BE2C (cell line): ENCODE measurements at places on chromosomes 5 and 9.
A peak's percentile ranks its signal among the peaks of the same experiment; 100 is the strongest.

DNA sequence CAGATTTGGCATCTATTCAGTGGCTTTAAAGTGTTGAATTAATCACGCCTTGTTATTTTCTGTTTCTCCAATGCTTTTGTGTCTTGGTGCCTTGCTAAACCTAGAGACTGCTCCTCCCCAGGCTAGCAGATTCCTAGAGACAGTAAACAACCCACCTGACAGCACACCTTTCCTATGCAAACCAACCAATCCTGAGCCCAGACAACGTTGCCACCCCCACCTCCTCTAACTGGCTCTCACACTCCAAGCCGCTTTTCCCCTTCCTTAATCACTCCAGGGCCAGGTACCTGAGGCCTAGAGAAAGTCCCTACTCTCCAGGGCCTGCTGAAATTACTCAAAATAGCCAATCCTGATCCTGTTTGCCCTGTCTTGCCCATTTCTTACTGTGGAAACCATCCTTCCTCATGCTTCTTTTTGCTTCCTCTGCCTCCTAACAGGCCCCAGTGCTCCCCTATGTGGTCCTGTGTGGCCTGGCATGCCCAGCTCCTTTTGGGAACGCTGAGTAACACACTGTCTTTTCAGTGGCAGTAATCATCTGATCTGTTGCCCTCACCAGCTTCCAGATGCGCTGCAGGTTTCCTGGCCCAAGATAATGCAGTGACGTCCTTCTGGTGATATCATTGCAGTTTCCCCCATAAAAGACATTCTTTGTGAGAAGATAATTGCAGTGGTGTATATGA, 53.4 kb downstream of the GAS1 start:
- no peak for DNase-seq

DNA sequence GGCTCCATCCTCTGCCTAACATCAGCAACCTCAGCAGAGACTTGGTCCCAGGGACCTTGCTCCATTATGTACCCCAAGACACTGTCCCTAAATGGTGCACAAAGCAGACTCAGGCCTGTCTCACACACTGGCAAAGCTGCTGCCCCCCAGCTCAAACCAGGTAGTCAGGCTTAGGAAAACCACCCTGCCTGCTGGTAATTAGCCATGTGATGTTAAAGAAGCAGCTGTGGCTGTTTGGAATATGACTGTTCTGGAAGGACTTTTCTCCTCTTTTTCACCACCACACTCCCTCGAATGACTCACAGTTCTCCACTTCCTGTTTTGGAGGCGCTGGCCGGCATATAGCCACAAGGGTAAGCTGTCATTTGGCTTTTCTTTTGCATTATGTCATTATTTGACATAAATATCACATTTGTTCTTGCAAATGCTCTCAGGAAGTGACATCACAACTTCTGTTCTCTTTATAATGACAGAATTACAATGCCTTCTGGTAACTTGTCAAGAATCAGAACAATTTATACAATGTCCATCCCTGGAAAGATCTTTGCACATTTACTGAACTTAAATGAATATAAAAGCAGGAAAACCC, 113.9 kb downstream of the SUSD1 start:
- peak; percentile 15 for DNase-seq

DNA sequence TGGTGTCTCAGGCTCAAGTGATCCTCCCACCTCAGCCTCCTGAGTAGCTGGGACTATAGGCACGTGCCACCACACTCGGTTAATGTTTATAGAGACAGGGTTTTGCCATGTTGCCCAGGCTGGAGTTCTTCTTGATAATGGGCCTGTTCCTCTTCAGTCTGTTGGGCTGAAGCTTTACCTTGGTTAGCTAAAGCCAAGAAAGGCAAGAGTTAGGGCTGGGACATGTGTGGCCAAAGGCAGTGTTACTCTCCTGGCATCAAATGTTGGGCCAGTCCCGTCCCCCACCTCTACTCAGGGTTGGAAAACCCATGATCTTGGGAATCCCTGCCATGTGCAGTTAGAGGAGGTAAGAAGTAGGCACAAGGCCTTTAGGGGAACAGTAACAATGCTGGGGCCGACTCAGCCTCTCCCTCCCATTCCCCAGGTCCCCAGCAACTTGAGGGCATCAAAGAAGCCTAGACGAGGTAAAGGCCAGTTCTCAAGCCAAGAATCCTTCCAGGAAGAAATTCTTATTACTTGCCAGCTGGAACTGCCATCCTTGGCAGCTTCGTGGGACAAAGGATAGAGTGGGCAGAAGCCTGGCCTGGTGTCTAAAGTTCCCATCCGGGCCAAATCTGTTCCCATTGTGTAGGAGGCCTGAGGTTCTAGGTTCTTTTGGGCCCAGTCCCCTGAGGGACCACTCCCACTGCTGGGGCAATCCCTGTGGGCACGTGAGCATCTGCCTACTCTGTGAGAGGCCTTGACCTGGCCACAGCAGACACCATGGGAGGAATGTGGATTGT, 4.5 kb downstream of the EGR1 start:
- peak; percentile 52 for DNase-seq

DNA sequence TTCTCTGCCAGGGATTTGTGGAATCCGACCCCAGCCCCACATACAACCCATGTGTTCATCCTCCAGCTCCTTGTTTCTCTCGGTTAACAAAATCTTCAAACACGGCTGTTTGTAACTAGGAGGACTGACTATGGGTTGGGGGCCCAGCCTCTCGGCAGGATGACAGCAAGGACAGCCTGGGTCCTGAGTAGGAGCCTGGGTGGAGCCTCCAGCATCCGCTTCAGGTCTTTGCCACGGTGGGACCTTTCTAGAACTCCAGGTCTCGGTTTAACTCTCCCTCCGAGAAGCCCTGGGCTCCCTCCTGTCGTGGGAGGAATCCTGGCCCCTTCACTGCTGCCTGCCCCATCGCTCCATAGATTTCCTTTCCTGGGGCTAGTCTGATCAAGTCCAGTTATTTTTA, 248.5 kb downstream of the PBX3 start:
- no peak for DNase-seq

GRCh38 chr5:96839071-96839592, 31.4 kb upstream of the ERAP1 start:
- no peak for DNase-seq

- no peak for DNase-seq
Measured at GRCh38 chr5:36647046-36647445, 40.6 kb downstream of the SLC1A3 start.

- DNase-seq, result no peak
Measured at GRCh38 chr9:81537964-81538363, 151.4 kb downstream of the TLE1 start.

DNA sequence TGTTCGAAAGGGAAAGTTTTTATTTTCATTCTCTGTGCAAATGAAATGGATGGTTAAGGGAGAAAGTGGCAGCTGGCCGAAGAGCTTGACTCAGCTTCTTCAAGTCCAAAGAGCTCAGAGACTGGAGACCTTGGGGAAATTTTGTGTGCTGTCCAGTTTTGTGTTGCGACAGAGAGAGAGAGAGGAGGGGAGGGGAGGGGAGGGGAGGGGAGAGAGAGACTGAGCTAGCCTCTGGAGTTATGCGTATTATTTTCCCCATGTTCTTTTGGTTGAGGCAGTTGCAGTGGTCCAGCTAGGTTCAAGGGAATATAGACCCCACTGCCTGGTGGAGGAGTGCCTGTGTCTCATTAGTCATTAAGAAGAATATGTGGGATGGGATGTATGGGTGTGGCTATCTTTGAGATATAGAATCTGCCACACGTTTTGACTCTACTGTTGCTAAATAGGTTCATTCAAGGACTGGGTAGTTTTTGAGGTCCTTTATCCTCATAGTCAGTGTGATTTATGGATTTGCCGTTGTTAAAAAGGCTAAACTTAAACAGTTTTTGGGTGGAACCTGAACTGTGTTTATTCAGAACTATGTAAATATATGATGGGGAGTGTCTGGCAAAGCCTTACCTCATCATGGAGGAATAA, 69.7 kb downstream of the ARHGAP26 start:
- no peak for DNase-seq

GRCh38 chr5:174335682-174336364, 290.3 kb downstream of the NSG2 start:
- no peak for DNase-seq

GRCh38 chr9:110095776-110096175, 112.2 kb downstream of the C9orf152 start:
- DNase-seq, result no peak

DNA sequence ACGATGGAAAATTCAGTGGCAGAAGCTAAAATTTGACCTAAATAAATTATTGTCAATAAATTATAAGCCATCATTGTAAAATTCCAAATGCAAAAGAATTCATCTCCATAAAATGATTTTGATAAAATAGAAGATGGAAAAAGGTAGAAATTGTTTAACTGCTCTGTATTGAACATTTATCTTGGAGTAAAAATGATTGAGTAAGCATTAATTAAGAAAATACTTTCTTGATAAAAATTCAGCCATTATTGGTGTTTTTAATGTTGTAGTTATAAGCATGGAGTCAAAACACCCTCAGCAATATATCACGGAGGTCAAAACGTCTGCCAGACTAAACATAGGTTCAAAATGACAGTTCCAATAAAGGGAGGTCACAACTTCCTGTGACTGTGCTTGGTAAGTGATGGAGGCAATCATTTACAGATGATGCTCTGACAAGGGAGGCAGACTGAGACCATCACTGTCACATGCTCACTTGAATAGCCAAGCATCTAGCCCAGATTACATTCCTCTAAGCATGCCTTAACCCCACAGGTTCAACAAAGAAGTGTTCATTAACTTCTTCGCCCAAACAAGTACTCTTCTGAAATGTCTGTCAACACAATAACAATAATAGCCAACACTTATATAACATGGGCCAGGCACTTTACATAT, 69.5 kb downstream of the SH3TC2 start:
- DNase-seq, result no peak

- DNase-seq, result no peak
Measured at GRCh38 chr9:25918761-25919160, 240.5 kb upstream of the TUSC1 start.

- no peak for DNase-seq
Measured at GRCh38 chr5:88681211-88681803, 201.7 kb downstream of the MEF2C start.

GRCh38 chr5:58940446-58940845, 357.6 kb downstream of the RAB3C start:
- peak; percentile 44 for DNase-seq

DNA sequence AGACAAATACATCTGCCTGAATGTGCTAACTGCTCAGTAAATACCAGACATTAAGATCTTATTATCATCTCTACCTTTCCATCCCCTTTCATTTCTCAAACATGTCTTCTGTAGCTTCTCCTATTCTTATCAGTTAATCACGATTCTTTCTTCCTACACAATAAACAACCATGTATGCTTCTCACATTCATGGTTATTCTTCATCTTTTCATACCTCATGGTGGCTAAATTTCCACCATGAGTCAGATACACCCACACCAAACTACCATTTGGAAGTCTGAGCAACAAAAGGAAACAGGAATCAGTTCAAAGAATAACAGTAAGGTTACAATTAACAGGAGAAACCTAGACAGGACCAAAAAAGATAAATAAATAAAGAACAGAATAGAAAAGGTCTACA, 7.7 kb downstream of the ZNF622 start:
- no peak for DNase-seq
